ENCODE measurements at places on chromosomes 7 and 10.

DNA sequence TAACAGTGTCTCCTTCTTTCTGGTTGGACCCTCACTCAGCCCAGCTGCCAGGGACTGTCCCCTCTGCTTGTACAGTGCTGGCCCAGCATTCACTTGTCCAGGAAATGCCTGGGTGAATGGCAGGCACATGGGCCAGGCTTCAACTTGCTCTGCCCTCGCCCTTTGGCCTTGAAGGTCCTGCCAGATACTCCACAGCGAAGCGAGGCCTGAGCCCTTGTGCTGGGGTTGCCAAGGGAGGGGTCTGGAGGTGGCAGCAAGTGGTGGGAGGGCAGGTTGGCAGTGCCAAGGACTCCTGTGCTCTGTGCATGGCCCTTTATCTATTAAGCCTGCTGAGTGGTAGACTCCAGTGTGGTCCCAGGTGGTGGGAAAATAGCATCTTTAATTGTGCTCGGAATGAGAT, 75.7 kb downstream of the CDH23 start:
- no peak for DNase-seq

GRCh38 chr7:11434366-11434765, 397.6 kb downstream of the THSD7A start:
- DNase-seq = no peak

DNA sequence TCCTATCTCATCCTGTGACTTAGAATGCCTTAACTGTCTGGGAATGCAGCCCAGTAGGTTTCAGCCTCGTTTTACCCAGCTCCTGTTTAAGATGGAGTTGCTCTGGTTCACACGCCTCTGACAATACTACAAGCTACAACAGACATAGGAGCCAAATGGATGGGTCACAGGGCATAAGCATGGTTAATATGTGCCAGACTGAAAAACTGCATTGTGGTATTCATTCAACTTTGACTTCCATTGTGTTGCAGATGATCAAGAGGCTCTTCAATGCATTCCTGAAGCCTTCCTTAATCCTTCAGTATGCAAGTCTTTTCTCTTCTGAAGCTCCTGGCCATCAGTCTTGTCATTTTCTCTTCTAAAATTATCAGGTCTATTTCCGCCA, 20.3 kb upstream of the RNF32 start:
- no peak for DNase-seq

GRCh38 chr10:778626-779330, 89.3 kb upstream of the DIP2C start:
- no peak for DNase-seq

- no peak for DNase-seq
Observed at GRCh38 chr7:50588937-50589336, 23.7 kb upstream of the DDC start.

GRCh38 chr10:71270301-71271220, 48.5 kb upstream of the SLC29A3 start:
- no peak for DNase-seq

GRCh38 chr7:141675436-141676215, 26.3 kb downstream of the DENND11 start:
- no peak for DNase-seq

DNA sequence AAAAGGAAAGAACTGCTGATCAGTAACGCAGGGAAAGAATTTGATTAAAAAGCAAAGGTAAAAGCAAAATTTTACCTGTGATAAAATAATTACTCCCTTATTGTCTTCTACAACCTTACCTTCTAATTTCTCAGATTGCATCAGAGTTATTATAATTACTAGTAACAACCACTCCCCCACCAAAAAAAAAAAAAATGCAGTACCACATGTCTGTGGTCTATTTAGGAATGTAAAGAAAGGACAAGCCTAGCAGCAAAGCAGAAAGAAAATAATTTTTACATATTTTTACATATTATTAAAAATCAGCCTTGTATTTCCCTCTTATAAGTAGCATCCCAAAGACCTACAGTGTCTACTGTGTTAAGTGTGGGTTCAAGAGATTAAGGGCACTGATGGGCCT, 430.4 kb downstream of the TFEC start:
- no peak for DNase-seq

- peak; percentile 15 for DNase-seq
Observed at GRCh38 chr10:73889014-73889413, 14.7 kb upstream of the CAMK2G start.

DNA sequence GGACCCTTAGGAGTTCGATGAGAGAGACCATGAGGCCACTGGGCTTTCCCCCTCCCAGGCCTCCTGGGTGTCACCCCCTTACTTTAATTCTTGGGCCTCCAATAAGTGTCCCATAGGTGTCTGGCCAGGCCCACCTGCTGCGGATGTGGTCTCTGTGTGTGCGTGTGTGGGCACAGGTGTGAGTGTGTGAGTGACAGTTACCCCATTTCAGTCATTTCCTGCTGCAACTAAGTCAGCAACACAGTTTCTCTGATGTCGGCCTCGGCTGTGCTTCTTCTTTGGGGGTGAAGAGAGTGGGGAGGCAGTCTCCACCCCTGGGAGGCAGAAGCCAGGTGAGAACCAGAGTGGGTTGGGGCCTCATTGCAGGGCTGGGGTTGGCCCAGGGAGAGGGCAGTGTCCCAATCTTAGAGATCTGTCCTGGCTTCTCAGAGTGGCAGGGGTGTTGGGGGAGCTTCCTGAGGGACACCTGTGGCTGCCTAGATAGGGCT, 1.5 kb downstream of the PVRIG start:
- DNase-seq = peak; percentile 80

- DNase-seq = no peak
Observed at GRCh38 chr7:140982508-140982907, 32.2 kb downstream of the MRPS33 start.

DNA sequence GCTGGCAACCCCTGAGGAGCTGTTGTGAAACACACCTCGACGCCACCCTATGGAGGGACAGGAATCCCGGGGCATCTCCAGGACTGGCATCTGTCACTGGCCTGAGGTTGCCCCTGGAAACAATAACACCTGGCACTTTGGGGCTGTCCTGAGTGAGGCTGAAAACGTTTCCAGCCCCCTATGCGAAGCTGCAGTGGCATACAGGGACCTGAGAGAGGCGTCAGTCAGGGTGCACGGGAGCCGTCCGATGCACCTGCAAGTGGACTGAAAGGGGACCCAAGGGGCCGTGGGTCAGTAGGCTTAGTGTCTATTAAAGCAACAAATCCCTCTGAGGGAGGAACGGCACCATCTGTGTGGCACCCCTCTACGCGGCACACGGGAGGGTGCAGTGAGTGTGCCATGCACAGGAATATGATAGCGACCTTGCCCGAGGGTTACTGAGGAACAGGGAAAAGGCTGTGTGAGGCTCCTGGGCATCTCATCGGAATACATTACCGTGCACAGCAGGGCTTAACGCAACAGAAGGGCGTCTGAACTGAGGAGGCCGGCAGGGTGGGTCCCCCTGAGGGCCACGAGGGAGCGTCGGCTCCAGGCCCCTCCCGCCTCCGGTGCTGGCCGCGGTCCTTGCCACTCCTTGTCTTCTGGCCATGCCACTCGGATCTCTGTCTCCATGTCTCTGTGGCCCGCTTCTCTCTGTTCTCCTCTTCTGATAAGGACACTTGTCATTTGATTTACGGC, 50.4 kb downstream of the FOXL3 start:
- no peak for DNase-seq

GRCh38 chr10:95329296-95329695, 38.5 kb upstream of the PDLIM1 start:
- no peak for DNase-seq

- DNase-seq = no peak
Observed at GRCh38 chr7:25014756-25015155, 34.8 kb upstream of the OSBPL3 start.

DNA sequence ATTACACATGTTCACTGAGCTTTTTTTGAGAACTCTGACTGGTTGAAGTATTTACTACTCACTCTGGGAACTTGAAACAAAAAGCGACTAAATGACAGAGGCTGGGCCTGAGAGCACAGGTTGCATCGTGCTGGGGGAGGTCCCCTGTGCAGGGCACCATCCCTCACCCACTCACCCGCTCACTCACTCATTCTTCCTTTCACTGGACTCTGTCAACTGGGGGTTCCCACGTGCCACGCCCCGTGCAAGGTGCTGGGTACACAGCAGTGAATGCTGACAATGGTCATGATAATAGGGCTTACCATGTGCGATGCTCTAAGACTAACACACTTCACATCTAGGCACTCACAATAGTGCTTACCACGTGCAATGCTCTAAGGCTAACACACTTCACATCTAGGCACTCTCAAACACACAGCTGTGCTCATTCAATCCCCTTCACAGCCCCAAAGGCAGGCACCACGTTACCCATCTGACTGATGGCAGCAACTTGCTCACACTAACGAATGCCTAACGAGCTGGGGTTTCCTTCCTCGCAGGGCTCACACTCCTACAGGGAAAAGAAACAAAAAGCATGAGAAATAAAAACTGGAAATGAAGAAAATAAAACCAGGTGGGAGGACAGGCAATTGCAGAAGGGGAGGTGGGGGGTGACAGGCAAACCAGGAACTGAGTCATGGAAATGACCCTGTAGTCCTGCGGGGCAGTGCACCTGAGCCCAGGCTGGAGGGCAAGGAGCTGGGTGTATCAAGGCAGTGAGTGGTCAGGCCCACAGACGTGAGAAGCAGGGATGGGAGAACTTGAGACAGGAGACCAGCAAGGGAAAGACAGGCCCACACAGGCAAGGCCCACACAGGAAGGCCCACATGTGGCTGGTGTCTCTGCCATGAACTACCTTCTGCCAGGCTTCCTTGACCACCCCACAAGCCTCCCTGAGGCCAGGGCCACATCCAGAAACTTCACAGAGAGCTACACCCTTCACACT, 147.0 kb upstream of the FAM20C start:
- DNase-seq = no peak

- DNase-seq = no peak
Observed at GRCh38 chr7:34064519-34065158, 159.3 kb downstream of the BMPER start.

- no peak for DNase-seq
Observed at GRCh38 chr10:31584876-31585275, 265.9 kb downstream of the ZEB1 start.

GRCh38 chr7:32250003-32250402, 179.8 kb upstream of the PDE1C start:
- no peak for DNase-seq

DNA sequence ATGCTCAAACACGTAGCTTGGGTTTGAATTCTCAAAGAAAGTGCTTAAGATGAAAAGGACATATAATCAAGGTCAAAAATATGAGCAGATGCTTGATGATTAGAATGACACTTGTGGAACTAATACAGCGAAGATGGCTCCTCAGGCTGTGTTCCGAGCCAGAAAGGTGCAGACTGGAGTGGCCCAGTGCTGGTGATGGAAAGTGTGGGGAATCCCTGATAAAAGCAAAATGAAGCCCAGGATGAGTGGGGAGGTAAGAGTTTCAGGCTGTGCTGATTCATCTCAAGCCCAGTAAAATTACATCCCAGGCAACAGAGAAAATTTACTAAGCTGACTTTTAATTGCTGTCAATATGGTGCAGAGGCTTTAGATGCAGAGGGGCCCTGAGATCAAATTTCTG, 77.8 kb upstream of the IKZF1 start:
- no peak for DNase-seq

GRCh38 chr10:101938305-101939007, 94.9 kb upstream of the KCNIP2 start:
- DNase-seq = no peak

GRCh38 chr10:80561950-80562349, 24.2 kb downstream of the SH2D4B start:
- DNase-seq = no peak

- no peak for DNase-seq
Observed at GRCh38 chr10:85548034-85548433, 818.6 kb downstream of the GRID1 start.

- no peak for DNase-seq
Observed at GRCh38 chr10:17202999-17203398, 1.5 kb upstream of the TRDMT1 start.

- DNase-seq = no peak
Observed at GRCh38 chr7:66553001-66553400, 75.7 kb upstream of the KCTD7 start.

DNA sequence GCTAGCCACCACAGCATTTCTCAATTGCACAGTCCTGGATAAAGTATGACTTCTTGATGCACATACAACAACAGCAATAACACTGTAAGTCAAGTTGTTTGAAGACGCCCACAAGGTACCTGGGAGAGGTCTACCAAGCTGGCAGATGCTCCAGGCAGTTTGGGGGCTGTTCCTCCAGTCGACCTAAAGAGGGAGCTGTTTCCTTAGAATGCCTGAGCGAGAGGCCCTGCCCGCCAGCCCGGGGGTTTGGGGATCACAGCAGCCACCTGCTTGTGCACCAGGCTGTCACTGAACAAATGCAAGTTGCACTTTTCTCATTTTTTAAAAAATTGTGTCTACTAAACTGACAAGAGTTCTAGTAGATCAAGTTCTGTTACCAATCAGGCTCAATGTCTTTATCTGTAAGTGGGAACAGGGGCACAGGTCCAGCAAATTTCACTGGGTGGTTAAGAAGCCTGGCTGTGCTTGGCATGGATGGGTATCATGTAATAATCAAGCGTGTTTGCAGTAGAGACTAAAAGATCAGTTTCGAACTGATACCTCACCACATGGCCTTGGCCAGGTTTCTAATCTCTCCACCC, 193.8 kb upstream of the ADO start:
- peak; percentile 77 for DNase-seq

GRCh38 chr7:158776474-158776873, 52.8 kb downstream of the ESYT2 start:
- DNase-seq = no peak

- no peak for DNase-seq
Observed at GRCh38 chr7:108099713-108100112, 30.4 kb downstream of the LAMB4 start.

GRCh38 chr7:79820387-79820786, 314.2 kb upstream of the GNAI1 start:
- no peak for DNase-seq

GRCh38 chr10:113297226-113297625, 255.6 kb upstream of the HABP2 start:
- DNase-seq = no peak

DNA sequence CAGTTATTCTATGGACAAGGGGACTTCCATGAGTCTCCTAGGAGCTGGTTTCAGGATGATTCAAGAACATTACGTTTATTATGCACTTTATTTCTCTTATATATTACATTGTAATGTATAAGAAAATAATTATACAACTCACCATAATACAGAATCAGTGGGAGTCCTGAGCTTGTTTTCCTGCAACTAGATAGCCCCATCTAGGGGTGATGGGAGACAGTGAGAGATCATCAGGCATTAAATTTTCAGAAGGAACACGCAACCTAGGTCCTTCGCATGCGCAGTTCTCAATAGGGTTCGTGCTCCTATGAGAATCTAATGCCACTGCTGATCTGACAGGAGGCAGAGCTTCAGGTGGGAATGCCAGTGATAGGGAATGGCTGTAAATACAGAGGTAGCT, 137.9 kb downstream of the ANKRD30A start:
- DNase-seq = no peak

DNA sequence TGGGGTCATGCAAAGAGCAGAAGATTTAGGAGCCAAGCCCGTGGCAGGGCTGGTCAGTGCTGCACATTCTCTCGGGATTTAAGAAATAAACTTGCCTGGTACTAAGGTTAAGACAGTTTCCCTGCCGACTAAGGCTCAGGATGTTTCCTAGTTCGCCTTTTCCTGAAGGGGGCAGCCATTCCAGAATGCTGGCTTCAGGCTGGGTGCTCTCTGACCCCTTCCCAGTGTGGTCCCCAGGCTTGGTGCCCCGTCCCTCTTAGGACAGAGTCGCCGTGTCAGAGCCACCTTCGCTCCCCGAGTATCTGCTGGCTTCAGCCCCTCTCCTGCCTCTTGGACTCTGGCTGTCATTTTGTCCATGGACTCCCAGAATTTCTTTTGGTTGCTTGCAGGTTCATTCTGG, 117.2 kb downstream of the ELFN1 start:
- DNase-seq = no peak

GRCh38 chr7:79652619-79653018, 199.2 kb upstream of the MAGI2 start:
- no peak for DNase-seq

- DNase-seq = no peak
Observed at GRCh38 chr10:219731-220472, 84.6 kb downstream of the ZMYND11 start.

All from stimulated activated naive CD4-positive, alpha-beta T cell treated with Interleukin-2 at 50 U/mL for 16 hours (primary cell).